Stimulated activated naive CD4-positive, alpha-beta T cell (primary cell): ENCODE measurements at places on chromosomes 1 and 21.

- DNase-seq = no peak
These were observed 1.1 kb upstream of the TMEM9 start for GRCh38 chr1:201155354-201155753.

DNA sequence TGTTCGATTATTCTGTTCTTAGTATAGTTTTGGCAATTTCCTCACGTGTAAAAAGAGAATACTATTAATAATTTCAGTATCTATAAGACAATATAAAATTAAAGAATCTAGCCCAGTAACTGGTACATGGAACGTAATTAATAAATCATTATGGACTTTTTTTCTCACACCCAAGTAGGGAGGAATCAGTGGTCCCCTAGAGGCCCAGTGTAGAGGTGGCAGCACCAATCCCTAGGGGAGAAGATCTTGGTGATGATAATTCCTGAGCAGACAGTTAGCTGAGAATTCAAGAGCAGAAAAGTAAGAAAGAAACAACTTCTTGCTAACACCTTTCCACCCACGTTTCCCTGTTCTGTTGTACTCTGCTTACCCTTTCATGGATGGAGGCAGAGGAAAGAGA lies 19.7 kb upstream of the SELE start:
- no peak for DNase-seq

DNA sequence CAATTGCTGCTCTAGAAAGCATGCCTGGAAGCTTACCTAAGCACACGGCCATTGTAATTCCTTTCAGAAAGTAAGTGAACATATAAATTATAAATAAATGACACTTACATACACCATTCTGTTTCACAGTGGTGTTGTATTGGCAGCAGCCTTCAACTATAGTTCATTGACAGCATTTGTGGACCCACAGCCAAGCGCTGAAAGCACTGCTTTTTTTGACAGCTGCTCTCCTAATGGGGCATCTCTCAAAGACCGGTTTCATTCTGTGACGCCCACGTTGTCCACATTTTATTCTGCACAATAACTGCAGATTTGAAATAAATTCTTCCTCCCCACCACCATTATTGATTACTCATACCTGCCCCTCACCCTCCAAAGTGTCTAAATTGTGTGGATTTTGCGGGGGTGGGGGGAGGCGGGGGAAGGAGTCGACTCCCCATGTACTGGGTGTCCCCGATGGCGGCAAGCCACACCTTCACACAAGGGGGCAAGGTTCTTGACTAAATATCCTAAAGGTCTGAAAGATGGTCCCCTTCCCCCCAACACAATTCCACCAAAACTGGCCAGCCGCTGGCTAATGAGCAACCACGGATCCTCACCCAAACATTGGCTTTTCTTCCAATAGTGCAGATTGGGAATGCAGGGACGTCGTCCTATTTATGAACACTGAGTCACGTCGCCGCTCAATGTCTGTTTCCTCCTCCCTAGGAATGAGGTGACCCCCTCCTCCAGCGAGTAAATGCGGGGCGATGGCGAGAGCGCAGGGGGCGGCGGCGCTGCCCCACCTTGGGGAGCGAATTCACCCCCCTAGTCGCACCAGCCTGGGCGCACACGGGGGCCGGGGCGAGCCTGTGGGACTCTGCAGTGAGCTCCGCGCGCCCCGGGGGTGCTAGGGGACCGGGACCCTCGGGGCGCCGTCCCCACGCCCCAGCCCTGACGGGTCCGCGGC lies 960 bp downstream of the RCAN1 start:
- peak; percentile 8 for DNase-seq

GRCh38 chr1:111904478-111905218 lies 84.8 kb downstream of the KCND3 start:
- no peak for DNase-seq

GRCh38 chr1:241751524-241751923 lies 96.5 kb upstream of the EXO1 start:
- DNase-seq = no peak

GRCh38 chr1:17434016-17434415 lies 5.5 kb downstream of the RCC2 start:
- DNase-seq = no peak

DNA sequence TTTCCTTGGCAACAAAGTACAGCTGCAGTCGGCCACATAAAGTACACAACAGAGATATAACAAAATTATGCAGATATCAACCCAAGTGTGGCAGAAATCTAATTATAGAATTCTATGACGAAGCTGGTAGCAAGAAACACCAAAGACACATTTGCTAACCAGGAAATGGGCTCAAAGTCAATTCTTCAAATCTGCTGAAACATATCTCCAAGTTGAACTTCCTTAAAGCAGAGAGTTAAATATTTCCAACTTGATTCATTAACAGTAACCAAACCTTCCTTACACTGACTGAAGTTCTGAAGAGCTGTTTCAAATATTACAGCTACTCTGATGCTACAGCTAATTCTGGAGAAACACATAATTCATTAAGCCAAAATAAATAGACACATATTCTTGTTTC lies 67.6 kb upstream of the SDC3 start:
- DNase-seq = no peak

DNA sequence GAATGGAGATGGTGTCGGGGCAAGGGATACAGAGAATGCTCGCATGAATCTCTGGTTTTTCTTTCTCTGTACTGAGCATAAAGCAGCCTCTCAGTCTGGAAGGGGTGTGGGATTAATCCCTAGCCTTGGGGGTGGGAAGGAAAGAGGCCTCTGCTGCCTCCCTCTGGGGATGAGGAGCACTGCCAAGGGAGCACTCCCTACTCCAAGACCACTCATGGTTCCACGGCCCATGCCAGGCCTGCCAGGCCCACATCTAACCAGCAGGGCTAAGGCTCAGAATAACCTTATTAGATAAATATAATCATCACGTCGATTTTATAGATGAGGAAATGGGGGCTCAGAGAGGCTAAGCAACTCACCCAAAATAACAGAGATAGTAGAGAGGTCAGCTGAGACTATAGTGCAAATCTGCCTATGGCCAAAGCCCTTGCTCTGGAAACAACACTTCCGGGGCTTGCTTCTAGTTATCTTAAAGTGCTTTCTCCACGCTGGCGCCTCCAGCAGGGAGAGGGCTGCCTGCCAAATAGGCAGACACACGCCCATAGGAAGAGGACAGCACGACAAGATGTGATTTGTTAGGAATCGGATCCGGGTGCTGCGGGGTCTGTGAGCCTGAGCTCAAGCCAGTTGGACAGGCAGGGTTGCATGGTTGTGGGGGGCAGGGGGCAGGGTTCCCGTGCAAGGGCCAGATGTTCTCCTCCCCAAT lies 522 bp downstream of the TEX35 start:
- no peak for DNase-seq

GRCh38 chr1:180033390-180033789 lies 78.8 kb downstream of the CEP350 start:
- DNase-seq = no peak

GRCh38 chr1:43708002-43708410 lies 670 bp downstream of the ST3GAL3 start:
- no peak for DNase-seq

DNA sequence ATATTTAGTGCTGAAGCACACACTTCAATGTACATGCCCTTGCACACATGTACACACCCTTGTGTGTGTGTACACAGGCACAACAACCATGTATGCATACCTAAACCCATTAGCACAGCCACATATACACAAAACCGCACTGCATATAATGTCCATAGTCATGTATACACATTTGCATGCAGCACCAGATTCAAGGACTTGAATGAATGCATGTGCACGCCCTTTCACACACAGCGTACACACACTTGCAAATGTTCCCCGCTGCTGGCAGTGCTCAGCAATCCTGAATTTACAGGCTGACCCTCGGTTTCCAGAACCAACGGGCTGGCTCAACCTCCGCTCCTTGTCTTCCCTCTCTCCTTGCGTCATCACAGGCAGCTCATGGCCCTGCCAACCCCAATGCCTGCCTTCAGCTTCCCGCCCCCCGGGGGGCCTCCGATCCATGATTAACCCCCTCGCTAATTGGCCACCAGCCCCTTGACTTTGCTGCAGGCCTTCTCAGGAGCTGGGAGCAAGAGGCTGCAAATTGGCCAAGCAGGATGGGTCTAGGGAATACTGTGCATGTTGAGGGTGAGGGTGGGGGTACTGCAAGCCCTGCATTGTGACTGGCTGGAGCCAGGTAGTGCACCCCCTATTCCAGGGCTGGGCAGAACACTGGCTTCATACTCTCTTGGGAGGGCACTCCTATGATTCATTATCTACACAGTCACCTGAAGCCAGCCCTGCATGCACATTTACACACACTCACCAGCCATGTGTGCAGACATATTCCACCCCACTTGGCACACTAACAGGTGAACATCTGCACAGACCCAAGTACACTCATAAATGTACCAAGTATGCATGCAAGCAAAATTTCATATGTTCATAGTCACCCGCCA lies 7.9 kb downstream of the GPR3 start:
- no peak for DNase-seq

GRCh38 chr1:172470149-172470548 lies 26.3 kb upstream of the PIGC start:
- DNase-seq = no peak

GRCh38 chr1:54774820-54775498 lies 10.6 kb upstream of the PARS2 start:
- no peak for DNase-seq

- DNase-seq = no peak
These were observed 14.2 kb downstream of the WASF2 start for GRCh38 chr1:27475720-27476119.

DNA sequence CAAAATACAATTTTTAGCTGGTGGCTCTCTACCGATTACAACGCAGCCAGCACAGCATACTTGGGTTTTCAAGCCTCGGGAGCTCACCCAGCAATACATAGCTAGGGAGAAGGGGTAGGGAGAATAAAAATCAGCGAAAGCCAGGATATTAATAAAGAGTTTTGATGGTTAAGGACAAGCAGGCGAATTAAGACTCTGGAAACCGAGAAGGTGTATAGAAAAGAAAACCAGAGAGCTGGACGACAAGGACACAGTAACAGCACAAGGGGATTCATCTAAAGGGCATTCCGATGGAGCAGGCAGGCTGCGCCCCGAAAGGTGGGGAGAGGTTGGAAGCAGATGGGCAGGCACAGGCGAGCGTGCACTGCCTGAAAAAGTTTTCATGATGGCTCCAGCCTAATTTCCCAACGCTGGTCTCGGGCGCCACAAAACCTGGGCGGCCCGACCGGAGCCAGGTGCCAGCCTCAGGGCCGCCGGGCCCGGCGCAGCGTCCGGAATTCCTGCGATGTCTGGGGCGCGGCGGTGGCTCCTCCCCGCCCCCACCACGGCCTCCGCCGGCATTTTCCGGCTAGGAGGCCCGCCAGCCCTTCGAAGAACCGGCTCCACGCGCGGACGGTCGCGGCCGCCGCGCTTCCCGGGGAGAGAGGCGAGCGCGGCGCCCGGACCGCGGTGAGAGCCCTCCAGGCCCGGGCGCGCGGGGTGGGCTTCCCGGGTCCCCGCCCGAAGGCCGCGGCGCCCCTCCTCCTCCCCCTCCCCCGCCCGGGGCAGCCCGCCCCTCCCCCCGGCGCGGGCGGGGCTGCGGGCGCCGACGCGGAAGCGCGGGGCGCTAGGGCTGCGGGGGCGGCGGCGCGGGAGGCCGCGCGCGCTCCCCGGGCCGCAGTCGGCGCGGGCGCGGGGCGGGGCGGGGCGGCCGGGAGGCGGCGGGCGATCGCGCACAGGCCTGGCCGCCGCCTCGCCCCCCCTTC lies 774 bp upstream of the DYRK1A start:
- DNase-seq = peak; percentile 67

GRCh38 chr1:209416039-209416438 lies 167.5 kb upstream of the CAMK1G start:
- no peak for DNase-seq

DNA sequence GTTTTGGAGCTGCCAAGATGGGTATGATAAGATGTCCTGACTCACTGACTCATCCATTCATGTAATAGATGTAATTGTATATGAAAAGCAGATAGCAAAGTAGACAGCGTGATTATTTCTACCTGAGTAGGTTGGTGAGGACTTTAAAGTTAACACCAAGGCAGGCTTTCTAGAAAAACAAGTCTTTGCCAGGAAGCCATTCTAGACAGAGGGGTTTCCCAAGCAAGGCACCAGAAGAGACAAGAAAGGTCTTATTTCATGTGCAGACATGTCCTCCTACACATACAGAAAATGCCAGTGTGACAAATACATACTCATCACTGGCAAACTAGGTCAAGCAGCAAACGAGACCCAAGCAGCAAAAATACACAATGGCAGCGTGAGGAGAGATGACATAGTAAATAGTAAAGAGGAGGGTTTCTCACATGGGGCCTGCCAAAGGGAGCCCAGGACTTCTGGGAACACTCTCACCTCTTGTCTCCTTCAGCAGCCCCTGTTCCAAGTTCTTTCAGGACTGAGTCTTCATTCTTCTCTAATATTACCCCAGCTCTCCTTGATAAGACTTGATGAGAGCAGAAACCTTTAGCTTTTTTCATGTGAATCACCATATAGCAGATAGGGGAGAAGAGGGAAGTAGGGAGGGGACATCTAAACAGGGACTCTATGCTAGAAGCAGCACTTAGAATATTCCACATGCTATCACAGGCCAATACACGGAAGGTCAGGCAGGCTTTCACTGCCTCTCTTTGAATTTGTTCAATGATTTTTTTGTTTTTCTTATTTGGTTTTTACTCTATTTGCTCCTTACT lies 114.6 kb upstream of the ATP1B1 start:
- DNase-seq = no peak

- DNase-seq = no peak
These were observed 4.8 kb upstream of the MDM4 start for GRCh38 chr1:204511366-204511765.

DNA sequence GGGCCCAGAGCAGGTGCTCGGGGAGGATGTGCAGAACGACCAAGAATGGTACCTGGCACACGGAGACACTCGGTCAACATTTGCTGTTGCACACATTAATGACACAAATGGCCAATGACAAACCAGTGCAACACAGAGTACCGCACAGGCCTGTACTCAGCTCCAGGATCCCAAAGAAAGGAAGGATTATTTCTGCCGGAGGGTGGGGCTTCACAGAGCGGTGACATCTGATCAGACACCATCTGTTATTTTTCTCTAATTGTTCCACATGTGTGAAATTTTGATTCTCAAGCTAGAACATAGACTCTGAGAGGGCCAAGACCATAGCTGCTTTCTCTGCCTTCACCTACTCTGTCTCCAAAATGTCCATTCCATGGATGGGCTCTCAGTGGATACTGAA lies 100.4 kb downstream of the MRPL37 start:
- no peak for DNase-seq

DNA sequence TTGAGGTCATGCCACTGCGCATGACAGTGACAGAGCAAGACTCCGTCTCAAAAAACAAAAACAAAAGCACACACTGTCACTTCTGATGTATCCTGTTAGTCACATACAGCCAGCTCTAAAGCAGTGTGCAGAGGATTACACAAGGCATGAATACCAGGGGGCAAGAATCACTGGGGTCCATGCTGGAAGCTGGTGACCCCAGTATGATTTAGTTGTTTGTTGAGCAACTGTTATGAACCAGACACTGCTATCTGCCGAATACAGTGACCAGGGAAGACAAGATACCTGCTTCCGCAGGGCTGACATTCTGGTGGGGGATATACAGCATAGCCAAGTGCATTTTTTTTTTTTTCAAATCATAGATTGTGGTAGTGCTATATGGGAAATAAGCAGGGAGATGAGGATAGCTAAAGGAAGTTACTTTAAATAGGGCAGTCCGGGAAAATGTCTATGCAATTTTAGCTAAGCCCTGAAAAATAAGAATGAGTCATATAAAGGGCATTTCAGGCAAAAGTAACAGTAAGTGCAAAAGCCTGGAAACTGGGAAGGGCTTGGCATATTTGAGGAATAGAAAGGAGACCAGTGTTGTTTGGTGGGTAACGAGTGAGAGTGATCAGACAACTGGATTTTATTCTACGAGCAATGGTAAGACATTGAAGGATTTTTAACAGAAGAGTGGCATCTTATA lies 69.7 kb downstream of the ADSS2 start:
- no peak for DNase-seq

GRCh38 chr1:221100611-221101010 lies 221.4 kb downstream of the HLX start:
- no peak for DNase-seq
